ENCODE measurements at places on chromosomes 5 and 9.

- no peak for DNase-seq
Measured at GRCh38 chr5:169569513-169569912, 14.1 kb upstream of the SPDL1 start.

- DNase-seq: no peak
Measured at GRCh38 chr5:158317507-158317906, 458.6 kb upstream of the CLINT1 start.

GRCh38 chr5:120684213-120684612, 220.1 kb downstream of the PRR16 start:
- no peak for DNase-seq

- DNase-seq: no peak
Measured at GRCh38 chr5:149915392-149916260, 29.0 kb downstream of the PDE6A start.

DNA sequence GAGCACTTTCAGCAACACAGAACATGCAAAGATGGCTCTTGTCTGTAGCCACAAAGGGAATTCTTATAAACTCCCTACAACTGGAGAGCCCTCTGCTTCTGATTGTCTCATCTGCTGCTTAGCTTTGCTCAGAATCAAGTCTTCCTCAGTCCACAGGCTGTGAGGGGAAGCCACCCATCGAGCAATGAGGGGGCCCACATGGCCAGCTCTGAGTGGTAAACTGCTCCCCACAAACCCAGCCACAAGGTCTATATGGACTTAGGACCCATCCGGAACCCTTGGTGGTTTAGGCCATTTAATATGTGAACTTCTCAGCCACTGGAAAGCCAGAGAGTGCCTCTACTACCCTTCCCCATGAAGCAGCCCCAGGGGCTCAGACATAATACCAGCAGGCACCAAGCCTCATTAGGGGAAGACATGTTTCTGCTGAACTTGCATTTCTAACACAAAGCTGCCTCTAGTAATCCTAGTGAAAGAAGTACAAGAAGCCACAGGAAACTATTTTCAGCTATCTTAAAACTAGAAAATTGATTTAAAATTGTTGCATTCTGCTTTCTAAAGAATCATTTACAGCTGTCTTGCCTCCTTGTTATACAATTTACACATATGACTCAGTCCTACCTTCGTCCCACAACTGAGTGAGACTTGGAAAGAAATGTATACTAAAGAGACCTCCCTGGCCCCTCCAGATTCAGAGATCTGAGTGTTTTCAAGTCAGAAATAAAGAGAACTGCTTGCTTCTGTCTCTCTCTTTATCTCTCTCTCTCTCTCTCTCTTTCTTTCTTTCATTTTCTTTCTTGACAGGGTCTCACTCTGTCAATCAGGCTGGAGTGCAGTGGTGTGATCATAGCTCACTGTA, 90.2 kb downstream of the ESM1 start:
- DNase-seq: no peak

DNA sequence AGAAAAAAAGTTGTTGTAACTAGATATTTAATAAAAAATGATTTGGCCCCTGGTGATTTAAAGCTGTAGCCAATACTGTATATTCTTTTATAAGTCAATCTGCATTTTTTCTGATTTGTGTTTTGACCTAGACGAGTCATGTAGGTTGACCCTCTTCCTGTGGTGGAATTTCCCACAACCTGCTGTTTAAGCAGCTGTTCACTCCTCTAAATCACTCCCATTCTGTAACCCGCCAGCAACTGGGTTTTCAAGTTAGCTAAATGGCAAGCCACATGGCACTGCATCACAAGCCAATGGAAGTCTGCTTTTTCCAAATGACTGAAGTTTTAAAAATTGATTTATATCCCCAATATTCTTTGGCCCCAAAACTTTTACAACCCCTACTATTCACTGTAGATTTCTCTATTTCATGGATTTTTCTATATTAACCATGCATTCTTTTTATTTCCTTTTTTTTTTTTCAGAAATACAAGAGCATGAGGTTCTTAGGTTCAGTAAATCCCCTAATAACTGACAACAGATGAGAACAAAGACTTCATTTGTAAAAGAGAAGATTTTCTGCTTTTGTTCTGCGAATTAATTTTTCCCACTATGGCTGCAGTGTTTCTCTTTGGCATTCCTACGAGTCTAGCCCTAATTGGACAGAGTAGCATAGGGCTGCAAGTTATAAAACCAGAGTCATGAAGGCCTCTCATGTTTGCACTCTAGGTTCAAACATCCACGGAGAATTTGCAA, 184.5 kb upstream of the TLE4 start:
- DNase-seq: no peak

DNA sequence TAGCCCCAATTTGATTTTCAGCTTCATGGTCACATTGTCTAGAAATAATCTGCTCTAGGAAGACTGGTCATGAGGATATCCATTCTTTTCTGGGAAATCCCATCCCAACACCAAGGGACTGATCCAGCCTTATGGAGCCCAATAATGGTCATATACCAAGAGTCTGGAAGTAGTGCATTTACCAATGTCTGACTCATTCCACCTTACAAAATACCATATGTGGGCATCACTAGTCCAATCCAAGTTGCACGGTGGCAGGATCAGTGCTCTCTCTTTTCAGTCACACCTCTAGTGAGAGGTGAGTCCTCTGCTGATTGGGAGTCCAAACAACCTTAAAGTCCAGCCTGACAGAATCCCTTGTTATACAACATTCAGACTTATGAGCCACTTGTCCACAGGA, 73.7 kb downstream of the FEM1C start:
- no peak for DNase-seq

DNA sequence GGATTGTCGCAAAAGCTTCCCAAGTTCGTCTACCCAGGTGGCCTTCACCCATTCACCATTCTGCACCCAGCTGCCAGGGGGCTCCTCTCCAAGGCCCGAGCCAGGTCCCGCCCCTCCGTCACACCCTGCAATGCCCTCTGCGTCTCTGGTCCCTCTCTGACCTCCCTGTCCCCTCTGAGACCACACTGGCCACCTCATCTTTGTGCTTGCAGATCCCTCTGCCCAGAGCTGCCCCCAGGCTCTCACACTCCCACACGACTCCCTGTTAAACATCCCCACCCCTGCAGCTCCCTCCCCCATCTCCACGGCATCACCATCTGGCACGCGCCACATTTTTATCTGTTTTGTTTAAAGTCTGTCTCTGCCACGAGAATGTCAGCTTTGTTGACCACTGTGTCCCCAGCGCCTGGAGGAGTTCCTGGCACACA, 243.6 kb downstream of the PBX3 start:
- no peak for DNase-seq

GRCh38 chr9:8494571-8494970, 695.0 kb upstream of the DMAC1 start:
- no peak for DNase-seq

DNA sequence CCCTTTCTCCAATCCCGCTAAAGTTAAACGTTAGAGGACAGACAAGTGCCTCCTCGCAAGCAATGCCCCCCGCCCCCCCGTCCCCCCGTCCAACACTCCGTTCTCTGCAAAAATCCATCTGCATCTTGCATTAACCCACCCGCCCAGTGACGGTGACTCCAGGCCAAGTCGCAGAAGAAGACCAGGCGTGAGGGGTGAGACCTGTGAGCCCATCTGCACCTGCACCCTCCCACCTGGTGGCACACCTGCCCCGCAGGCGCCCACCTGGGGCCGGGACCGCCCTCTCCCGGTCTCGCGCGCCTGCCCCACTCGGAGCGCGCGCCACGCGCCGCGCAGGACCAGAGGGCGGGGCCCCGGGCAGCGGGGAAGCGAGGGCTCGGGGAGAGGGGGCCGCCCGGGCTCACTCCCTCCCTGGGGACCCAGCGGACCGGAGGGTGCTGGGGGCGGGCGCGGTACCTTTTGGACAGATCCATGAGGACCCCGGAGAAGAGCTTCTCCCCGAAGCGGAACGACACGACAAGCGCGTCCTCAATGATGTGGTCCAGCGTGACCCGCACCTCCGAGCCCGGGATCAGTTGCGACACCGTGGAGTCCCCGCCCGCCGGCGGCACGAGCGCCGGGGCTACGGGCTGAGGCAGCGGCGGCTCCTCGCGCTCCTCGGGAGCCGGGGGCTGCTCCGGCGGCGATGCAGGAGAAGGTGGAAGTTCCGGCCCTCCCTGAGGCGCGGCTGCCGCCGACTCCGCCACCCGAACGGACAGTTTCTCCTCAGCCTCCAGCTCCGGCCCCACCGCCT, 705 bp downstream of the PWWP2A start:
- DNase-seq: no peak

DNA sequence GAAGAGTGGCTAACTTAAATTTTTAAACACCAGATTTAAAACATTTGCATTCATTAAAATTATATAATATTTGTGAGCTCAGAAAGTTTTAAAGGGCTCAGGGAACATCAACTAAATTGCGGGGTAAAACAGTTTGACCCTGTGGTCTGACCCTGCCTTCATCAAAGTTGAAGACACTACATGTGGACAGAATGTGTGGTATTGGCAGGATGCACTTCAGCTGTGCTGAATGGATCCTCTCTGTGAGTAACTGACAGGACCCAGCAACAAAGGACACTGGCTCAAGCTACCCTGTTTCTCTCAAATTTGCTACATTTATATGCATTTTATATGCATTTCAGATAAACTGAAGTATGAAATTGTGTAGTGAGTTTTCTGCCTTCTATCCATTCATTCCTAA, 288.5 kb downstream of the ZNF608 start:
- no peak for DNase-seq

GRCh38 chr5:82922086-82922734, 155.0 kb downstream of the TMEM167A start:
- DNase-seq: no peak

DNA sequence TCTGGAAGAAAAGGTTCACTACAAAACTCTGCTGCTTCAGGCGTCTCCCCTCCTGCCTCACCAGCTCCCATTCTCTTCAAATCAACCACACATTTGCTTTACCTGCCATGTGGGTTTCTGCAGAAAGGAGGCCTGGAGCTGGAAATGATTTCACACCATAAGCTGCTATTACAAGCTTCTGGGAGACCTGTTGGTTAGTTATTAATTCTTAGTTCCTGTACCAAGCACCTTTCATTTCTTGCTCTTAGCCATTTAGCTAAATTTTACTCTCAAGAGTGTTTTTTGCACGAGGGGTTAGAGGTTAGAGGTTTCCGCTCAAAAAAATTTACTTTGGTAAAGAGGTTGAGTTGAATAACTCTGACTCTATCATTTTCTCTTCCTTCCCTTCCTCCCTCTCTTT, 70.3 kb downstream of the MAP1B start:
- DNase-seq: no peak

- DNase-seq: no peak
Measured at GRCh38 chr9:34715639-34716215, 5.8 kb upstream of the CCL21 start.

- no peak for DNase-seq
Measured at GRCh38 chr5:103569313-103570060, 6.9 kb upstream of the NUDT12 start.

- DNase-seq: no peak
Measured at GRCh38 chr5:19314840-19315239, 673.2 kb downstream of the CDH18 start.

- DNase-seq: no peak
Measured at GRCh38 chr9:93960221-93960970, 5.2 kb upstream of the BARX1 start.

DNA sequence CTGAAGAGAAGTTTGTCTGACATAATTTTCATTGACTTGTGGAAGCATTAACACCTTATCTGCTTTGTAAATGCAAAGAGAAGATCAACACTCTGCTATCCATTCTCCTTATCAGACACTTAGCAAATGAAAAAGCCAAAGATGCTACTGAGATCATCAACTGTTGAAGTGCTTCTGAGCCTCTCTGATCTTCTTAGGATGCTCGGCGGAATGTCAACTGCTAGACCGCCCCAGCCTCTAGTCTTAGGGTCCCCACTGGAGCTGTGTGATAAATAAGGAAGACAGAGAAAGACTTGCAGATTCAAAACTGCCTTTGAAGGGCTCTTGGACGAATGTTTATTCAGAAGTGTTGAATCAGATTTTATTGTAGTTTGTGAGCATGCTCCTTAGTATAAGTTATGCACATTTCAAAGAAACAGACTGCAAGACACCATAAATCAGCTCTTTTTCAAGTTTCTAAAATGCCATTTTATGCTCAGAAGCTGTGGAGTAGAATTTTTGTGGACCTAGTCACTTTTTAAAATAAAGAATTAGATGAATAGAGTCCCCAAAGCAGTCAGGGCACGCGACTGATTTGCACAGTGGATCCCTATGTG, 197.9 kb downstream of the DIRAS2 start:
- DNase-seq: no peak

GRCh38 chr5:172164769-172165212, 23.2 kb downstream of the STK10 start:
- no peak for DNase-seq

DNA sequence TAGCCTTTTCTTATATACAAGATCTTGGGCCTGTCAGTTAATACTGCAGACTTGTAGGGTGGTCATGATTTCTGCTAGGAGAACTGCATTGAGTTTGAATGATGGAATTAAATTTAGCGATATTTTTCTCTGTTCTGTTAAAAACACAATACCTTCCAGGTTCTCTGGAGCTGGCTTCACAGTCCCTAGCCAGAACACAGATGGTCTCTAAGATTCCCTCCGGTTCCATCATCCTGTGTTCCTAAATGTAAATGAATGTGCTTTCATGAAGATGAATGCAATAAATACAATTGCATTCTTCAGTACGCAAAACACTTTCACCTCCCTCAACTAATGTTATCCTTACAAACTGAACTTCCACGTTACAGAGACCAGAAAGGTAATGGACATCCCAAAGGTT, 264.9 kb downstream of the ASTN2 start:
- DNase-seq: no peak

DNA sequence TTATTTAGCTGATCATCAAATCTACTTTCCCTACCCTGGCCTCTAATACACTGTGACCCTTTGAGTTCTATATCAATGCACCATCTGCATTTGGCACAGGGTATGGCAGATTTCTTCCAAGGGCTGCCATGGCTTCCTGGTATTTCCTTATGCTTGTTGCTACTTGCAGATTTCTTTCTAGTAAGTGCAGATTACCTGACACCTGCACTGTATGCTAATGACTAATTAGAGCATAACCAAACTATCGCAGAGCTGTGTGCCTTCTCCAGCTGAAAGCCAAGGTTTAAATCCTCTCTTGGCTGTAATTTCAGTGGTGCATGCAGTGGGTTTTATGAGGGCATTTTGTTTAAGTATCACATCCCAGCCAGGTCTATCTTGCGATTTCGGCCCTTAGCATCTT, 293.7 kb downstream of the KIF4B start:
- no peak for DNase-seq

DNA sequence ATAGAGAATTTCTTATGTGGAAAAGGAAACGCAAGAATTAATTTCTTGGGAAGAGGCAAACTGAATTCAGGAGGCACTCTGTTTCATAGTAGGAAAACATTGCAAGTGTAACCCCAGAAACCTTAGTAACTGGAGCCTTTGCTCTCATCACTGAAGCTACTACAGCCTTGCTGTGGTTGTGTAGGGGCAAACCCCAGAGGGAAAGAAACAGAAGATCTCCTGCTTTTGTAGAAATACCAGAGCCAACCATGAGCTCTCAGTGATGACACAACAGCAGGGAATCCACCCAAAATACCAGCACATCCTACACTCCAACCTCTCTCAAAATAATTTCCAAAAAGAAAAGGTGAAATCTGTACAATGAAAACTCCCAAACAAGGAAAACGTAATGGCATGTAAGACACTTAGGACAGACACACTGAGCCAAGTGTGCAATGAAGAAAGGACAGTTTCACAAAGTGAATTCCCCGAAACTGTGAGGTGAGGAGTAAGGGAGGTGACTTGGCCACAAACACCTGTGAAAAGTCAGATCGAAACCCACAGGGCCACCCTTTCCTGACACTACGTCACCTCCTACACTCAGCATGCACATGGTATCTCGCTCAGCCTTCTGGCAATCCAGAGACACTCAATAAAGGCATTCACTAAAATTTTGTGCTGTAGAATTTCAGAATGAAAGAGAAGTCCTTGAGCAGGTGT, 8.5 kb upstream of the ACSL6 start:
- DNase-seq: no peak
